Nephron progenitor cell (in vitro differentiated cells): ENCODE measurements at places on chromosomes 1 and 21.

GRCh38 chr1:16232316-16232710 is 4.7 kb downstream of the CPLANE2 start:
- DNase-seq, result no peak

DNA sequence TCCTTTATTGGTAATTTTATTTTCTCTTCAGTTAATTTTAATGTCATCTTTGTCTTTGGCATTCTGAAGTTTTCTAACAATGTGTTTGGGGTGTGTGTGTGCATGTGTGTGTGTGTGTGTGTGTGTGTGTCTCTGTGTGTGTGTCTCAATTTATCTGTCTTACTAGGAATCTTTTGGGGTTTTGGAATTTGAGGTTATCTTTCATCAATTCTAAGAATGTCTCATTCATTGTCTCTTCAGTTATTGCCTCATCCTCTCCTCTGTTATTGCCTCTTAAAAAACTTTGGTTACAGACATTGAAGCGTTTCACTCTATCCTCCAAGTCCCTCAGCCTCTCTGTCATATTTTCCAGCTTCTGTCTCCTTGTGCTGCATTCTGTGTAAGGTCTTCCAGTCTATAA is 18.1 kb upstream of the SAMD13 start:
- DNase-seq, result no peak

DNA sequence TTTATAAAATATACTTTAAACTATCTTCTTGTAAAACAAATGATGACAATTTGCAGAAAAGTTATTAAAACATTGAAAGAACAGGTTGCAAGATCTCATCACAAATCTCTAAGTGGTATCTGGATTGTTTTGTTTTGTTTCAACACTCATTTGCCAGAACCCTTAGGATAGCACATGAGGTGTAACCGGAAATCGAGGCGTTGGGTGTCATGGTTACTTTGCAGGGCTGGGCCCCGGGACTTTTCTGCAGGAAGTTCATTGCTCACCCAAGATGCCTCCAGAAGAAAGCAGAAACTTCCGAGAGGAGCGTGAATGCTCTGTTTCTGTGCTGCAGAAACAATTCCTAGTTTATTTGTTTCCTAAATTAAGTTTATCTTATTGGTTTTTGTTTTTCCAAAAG is 2.5 kb downstream of the DISC1 start:
- no peak for DNase-seq

DNA sequence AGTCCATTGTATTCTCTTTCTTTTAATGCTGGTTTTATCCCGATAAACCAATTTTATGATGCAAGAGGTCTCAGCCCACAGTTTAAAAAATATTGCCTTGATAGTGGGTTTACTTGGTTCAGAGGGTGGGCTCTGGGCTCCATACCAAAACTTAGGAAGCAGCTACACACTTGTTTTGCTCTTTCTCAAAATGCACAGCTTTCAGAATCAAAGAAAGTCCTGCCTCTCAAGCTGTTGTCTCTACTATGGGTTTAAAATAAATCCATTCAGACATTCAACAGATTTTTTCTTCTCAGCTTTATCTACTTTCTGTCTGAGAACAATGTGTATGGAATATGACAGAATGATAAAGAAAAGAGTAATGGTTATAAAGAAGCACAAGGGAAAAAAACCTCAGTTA is 14.8 kb upstream of the HHAT start:
- no peak for DNase-seq

DNA sequence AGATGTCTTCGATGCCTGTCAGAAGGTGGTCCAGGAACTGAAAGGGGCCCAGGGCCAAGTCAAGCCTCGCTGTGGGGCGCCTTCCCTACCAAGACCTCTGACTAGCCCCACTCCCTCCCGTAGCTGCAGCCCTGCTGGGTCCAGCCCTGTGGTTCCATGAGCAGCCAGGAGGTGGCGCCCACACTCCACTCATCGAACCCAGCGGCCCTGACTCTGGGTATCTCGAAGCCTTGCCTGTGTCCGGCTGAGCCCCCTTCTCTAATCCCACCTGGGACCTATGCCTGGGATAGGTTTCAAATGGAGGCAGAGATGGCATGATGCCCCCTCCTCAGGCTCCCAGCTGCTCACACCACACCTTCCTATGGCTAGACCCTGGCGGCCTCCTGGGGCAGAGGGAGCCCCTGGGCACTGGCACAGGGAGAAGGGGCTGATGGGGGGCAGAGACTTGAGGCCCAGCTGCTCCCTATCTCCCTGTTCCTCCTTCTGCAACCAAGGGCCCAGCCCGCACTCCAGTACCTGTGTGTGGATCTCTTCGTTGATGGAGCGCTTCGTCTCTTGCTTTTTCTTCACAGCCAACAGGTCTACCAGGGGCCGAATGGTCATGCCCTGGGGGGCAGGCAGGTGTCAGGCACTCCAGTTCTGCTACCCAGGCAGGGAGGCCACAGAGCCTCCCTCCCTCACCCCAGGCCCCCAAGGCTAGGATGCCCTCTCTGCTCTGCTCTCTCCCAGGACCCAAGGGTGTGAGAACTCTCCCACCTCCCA is 52.0 kb downstream of the SLC9A1 start:
- peak; percentile 95 for DNase-seq

- no peak for DNase-seq
These were observed 4.9 kb upstream of the C1orf167 start for GRCh38 chr1:11757047-11757446.

- DNase-seq, result no peak
These were observed 24.4 kb upstream of the TENT5C start for GRCh38 chr1:117581391-117581943.
